ENCODE measurements at places on chromosomes 1 and 21.

DNA sequence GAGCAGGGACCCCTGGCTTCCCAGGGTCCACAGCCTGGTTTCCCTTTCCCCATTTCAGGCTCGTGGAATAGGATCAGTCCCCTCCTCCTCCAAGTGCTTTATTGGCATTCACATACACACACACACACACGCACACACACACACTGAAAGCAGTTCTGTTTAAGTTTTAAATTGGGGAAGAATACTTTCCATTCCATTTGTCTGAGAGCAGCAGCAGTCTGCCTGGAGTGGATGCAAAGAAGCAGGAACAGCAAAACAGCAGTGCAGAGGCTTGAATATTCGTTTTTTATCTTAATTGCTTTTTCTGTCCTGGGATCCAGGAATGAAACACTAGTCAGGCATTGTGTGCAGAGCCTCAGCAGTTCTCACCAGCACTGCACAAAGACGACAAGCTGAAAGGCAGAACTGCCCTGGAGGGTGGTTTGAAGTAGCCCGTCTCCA lies 7.1 kb downstream of the CYB561D1 start:
- DNase-seq: no peak

DNA sequence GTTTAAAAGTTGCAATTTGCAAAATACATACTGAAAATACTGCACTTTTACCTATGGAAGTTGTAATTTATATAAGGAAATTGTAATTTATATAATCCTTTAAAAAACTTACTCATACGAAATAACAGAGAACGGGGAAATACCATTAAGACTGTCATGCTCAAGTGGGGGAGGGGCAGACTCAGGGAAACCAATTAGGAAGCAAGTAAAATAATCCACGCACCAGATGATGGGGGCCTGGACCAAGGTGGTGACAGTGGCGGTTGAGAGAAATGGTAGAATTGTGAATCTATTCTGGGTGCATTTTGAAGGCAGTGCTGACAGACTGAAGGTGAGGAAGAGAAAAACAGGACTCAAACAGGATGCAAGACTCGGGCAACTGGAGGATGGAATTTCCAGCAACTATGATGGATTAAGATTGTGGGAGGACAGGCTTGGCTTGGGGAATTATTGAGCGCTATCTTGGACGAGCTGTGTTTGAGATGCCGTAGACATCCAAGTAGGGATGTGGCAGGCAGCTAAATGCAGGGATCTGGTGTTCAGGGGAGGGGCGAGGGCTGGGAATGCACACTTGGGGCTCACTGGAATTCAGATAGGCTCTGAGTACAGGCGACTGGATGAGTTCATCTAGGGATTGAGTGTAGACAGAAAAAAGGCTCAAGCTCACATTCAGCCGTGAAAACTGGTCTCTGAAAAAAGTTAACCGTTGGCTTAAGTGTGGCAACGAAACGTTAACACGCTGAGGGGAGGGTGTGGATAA lies 977 bp downstream of the LCA5L start:
- DNase-seq: no peak

- DNase-seq: no peak
Measured at GRCh38 chr1:112396653-112397471, 848 bp downstream of the CTTNBP2NL start.

DNA sequence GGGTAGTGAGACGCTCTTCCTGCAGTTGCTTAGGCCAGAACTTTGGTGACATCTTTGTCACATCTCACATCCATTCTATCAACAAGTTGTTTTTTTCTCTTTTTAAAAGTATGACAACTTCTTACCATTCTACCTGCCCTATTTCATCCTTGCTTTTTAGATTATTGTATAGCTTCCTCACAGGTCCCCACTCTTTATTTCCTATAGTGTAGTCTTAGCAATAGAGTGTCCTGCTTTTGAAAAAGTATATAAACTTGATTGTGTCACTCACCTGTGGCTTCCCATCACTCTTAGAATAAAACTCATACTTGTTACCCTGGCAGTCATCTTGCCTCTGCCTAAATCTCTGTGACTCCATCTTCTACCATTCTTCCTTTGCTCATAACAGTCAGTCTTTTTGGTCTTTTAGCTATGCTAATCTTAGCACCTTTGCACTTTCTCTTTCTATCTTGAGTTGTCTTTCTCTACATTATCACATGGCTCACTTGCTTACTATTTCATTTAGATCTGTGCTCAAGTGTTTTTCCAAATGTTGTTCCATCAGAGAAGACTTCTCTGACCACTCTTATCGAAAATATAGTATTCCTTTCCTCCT lies 9.5 kb downstream of the CDC73 start:
- no peak for DNase-seq

GRCh38 chr1:67193704-67194103 lies 27.4 kb downstream of the IL23R start:
- no peak for DNase-seq

DNA sequence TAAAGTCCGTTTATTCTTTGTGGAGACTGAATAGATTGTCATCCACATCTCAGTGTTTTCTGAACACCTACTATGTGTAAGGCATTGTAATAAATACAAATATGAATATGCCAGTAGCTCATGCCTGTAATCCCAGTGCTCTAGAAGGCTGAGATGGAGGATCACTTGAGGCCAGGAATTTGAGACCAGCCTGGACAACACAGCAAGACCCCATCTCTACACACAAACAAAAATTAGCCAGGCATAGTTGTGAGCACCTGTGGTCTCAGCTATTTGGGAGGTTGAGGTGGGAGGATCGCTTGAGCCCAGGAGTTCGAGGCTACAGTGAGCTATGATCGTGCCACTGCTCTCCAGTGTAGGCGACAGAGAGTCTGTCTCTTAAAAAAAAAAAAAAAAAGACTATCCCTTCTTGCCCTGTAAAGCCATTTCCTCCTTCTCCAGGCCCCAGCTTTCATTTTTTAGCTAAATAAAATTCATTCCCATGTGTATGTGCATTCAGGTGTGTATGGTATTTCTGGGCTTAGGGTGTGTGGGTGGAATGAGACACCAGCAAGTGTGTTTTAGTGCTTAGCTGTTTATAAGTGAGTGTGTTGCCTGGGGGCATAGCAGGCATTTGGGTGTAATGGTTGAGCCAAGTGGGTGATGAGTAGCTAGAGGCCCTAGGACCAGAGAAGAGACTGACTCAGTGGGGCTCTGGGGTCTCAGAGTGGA lies 7.8 kb downstream of the CELSR2 start:
- no peak for DNase-seq

- DNase-seq: no peak
Measured at GRCh38 chr1:173302890-173303829, 96.0 kb upstream of the TNFSF4 start.
